Chondrocyte (in vitro differentiated cells): ENCODE measurements at places on chromosomes 12 and 14.

DNA sequence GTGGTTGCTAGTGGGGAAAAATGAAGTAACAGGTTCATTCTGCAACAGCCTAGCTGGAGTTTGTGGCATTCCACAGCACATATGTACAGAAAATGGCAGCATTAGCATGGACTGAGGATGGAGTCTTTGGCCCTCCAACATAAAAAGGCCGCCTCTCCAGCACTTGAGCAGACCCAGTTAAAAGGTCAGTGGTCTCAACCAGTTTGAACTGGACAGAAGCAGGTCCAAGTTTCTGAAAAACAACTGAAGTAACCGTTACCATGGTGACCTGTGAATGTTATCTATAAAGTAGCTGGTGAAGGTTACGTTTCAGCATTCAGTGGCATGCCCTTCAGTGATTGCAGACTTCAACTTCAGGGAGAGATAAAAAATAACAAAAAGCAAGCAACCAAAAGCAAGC is 34.1 kb upstream of the OR10AD1 start:
- no peak for DNase-seq

- DNase-seq, result no peak
These were observed 144.6 kb downstream of the RAD51B start for GRCh38 chr14:67963960-67964812.

DNA sequence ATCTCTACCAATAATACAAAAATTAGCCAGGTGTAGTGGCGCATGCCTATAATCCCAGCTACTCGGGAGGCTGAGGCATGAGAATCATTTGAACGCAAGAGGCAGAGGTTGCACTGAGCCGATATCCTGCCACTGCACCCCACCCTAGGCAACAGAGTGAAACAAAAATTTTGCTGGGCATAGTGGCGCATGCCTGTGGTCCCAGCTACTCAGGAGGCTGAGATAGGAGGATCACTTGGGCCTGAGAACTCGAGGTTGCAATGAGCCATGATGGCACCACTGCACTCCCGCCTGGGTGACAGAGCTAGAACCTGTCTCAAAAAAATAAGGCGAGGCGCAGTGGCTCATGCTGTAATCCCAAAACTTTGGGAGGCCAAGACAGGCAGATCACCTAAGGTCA is 9.5 kb downstream of the ATXN2 start:
- DNase-seq, result peak; percentile 28

DNA sequence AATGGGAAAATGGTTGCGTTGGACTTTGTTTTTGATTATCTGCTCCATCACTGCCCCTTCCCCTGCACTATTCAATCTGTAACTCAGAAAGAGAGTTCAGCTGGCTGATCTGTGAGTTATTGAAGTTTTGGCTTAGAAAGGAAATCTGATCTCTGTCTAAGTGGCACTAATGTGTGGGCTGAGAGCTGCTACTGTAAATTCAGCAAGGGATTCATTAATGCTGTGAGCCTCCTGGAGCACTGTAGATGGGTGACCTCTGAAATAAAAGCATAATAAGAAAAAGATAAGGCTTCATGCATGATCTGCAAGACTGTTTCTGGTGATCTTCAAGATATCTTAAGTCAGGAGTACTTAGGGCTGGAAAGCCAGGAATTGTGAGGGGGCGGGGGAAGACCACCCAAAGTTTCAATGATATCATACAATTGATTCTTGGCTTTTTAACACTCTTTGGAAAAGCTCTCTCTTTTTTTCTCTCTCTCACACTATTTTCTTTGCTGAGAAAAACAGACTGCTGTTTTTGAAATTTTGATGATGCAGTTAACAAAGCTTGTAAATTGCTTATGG is 101.1 kb downstream of the C12orf75 start:
- DNase-seq, result no peak

- no peak for DNase-seq
These were observed 41.3 kb downstream of the FANCM start for GRCh38 chr14:45177076-45177475.

DNA sequence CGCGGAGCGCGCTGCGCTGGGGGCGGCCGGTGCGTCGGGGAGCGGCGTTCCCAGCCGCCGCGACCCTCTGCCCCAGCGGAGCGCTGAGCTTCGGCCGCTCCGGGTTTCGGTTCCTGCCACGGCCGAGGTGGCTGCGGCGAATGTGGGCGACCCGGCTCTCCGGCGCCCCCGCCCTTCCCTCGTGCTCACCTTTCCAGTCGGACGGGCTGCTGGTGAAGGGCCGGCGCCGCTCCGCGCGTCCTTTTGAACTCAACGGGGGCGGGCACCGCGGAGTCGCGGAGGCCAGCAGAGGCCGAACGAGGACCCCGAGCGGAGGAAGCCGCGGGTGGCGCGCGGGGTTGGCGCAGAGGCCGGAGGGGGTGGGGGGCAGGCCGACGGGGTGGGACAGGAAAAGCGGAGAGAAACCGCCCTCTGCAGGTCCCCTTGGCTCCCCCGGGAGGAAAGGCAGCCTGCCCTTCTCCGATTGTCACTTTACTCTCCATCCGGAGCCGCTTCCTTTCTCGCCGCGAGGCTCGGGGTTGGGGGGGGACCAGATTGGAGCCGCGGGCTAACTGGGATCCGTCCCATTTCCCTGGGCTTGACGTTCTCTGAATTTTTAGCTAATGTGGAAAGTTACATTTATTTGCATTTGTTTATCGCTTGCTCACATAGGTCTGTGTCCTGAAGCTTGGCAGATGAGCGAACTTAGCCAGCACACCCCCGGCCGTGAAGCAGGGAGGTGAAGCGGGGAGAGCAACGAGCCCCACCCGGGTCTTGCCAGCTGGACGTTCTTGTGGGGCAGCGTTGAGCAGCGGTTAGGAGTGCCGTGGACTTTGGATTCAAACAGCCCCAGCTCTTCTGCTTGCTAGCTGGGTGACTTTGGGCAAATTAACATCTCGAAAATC is at the start of gene SMAGP:
SMAGP (minus strand) TSS at position 349 of the 884 bp plus-strand sequence. CDS start 1,137 bp downstream, outside the sequence.
- DNase-seq, result peak; percentile 87

DNA sequence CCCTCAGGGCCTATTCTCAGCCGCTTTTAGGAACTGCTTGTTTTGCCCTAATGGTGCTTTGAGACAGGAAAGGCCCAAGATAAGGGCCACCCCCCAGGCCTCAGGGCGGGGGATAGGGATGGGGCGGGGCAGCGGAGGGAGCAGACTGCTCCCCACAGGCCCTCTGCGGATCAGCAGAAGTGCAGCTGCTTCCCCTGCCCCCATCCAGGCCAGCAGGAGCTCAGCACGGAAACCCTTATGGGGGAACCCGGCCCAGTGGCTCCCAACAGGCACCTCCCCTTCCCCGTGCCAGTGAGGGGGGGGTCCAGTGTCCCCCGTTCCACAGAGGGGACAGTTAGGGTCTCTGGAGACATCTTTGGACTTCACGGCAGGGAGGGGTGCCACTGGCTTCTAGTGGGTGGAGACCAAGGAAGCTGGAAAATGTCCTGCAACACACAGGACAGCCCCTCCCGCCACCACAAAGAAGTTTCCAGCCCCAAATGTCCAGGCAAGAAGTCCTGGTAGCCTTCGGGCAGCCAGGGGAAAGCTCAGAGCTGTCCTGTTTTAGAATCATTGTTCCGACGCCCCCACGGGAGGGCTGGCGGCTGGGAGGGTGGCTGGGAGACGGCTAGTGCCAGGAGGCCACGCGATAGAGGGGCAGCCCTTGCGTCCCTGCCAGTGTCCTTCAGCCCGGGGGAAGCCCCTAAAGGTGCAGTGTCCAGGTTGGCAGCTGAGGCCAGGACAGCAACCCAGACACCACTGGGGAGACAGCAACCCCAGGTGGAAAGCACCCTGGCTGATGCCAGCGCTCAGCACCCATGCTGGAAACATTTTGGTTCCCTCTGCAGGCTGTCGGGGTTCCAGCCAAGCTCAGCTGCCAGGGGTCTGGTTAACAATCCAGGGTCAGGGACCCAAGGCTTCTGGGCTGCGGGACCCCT is 10.4 kb upstream of the GPR132 start:
- no peak for DNase-seq

- DNase-seq, result no peak
These were observed 33.1 kb upstream of the FBXO34 start for GRCh38 chr14:55238019-55238680.

- no peak for DNase-seq
These were observed 121.6 kb downstream of the VEZT start for GRCh38 chr12:95339086-95339788.

DNA sequence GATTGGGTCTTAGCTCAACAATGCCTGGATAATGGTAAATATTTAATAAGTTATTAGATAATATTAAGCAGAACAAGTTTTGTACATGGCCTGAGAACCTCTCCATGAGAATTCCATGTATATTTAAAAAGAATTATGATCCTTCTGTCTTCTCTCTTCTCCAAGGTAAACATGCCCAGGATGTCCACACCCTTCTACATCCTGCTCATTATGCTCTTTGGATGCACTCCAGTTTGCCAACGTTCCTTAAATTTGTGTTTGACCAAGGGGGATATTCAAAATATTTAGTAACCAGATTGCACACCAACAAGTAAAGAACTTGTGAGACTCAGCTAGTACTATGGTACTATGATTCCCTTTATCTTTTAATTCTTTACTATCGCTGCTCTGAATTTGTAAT is 44.8 kb upstream of the ERGIC2 start:
- DNase-seq, result no peak

- no peak for DNase-seq
These were observed 28.3 kb downstream of the CHGA start for GRCh38 chr14:92951261-92951660.

DNA sequence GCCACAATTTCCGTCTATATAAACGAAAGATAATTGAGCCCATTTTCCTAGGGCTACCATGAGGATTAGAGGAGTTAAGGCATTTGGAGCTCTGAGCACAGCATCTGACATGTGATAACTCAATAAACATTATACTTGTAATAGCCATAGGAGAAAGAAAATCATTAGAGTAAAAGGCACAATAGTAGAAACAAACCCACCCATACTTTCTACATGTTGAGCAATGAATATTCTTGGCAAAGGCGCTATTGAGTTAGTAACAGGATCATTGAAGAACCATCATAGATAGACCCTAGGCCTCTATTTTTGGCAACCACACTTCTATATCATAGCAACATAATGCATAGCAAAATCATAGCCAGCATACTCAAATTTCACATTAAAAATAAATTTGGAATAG is 664.1 kb downstream of the NOVA1 start:
- no peak for DNase-seq

- DNase-seq, result no peak
These were observed 48.9 kb upstream of the FOS start for GRCh38 chr14:75229661-75230139.

DNA sequence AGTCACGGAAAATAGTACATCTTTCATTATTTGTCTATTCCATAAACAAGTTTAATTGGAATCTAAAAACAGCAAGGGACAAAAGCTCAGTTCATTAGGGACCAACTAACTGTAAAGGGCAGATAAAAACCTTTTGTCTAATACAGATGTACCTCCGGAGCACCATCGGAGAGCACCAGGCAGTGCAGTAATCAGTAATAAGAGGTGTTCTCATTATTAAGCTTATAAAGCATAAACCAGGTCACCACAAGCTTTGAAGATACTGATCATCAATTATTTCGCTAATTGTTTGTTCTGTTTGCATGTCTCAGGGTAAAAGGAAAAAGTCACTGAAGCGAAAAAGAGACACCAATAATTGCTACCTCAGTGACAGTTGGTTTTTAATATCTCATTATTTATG is 207.3 kb upstream of the PRKD1 start:
- no peak for DNase-seq

DNA sequence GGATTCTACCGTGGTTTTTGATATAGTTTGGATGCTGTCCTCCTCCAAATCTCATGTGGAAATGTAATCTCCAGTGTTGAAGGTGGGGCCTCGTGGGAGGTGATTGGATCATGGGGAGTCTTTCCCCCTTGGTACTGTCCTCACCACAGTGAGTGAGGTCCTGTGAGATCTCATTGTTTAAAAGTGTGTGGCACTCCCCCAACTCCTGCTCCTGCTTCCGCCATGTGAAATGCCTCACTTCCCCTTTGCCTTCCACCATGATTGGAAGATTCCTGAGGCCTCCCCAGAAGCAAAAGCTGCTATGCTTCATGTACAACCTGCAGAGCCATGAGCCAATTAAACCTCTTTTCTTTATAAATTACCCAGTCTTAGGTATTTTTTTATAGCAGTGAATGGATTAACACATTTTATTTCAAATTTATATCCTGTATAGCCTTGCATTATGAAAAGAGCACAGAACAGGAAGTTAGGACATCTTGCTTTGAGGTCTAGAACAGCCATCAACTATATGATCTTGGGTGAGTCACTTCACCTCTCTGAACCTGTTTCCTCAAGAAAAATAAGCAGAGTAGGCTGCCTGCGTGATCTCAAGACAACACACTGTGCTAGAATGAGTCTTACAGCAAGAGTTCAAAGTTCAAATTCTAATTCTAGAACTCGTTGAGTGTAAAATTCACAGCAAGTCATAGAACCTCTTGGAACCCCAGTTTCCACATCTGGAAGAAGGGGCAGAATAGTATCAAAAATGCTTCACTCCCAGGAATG is 160.9 kb upstream of the EEA1 start:
- no peak for DNase-seq

DNA sequence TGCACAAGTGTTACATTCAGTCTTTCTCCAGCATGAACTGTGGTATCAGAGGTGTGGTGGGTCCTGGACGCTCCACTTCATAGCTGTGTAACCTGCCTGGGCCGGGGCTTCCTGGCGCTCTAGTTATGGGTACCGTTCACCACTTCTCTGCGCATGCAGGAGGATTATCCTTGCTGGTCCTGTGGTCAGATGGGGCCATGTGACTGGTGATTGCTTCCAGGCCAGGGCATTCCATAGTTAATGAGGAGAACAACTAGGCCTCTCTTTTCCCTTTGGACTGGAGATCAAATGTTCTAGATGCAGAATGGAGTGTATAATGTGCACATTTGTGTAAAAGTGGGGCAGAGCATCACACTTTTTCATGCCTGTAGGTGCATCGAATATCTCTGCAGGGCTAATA is 444.0 kb downstream of the AACS start:
- no peak for DNase-seq

DNA sequence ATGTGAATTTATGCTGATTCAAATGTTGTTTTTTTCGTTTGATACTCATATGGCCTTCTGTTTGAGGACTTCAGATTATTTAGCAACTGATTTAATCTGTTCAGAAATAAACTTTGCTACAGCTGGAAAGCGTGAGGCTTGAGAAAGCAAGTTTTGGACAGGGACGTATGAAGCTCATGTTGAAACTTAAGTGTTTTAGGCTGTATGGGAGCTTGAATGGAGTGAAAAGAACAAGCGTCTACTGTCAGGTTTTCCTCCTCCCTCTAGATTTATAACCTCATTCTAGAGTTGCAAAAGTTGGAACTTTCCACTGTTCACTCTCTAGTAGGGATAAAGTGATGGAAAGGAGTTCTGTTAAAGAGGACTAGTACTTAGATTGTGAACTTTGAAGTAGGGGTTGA is 1.0 kb downstream of the PRPF39 start:
- no peak for DNase-seq

DNA sequence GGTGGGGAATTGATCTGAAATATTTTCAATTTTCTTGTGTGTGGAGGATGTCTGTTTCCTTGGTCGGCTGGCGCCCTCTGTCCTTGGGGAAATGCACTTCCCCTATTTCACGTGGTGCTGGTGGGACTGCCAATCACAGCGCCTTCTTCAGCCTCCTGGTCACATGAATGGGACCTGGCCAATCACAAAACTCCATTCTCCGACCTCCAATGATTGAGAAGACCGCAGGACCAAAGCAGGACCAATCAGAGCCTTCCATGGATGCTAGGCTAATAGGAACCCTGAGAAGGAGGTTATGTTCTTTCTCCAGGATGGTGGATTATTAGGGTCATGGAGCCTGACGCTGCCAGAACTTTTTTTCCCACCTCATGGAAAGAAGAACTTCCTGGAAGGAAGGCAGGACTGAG is 188.7 kb downstream of the TTC8 start:
- DNase-seq, result no peak
